ENCODE measurements at places on chromosomes 12 and 14. TPM values are rescaled to one million over a fixed set of nuclear protein-coding genes. Genes with fewer than 3 reads are reported as not detected.

- no peak for DNase-seq
Measured at GRCh38 chr14:80095623-80096022, 115.7 kb downstream of the DIO2 start.

DNA sequence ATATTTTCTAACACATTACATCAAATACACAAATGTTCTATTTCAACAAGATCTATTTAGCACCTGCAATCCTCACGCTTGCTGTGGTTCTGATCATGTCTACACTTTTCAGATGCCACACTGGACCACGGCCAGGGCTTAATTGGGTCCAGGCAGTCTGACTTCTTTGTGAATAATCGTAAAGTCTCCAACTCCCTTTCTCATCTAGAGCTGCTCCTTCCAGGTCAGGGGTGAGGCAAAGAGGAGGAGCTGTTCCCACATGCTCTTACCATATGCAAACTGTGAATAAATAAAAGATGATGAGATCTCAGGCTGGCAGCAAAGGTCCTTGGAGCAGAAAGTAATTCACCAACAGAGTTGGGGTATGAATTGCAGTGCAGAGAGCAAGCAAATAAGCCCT, 316.6 kb downstream of the GLT1D1 start:
- DNase-seq, result no peak

GRCh38 chr12:9606736-9607372, 862 bp downstream of the KLRB1 start:
- DNase-seq, result no peak

DNA sequence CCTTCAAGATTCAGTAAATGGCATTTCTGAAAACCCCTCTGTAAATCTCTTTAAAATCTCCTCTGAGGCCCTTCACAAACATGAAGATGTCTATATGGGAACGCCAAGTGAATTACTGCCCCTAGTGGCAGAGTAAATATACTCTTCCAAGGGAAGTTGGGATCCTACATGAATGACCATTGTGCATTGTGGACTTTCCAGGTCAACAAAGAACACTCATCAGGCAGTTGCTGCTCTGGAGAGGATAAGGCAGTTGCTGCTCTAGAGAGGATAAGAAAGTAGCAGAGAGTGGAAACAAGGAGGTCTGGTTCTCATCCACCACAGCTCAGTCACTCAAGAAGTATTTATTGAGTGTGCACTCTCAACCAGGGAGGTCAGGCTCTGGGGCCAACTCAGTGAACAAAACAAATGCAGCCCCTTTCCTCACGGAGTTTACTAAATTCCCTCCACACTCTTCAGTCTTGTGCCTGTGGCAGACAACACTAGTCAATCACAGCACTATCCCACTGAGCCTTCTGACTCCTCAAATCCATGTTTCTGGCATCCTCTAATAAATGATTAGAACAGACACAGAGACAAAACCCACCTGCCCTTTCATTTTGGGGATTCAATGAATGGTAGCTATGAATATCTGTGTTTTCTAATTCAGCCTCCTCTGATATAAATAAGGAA, 52.9 kb downstream of the SVOP start:
- no peak for DNase-seq

- no peak for DNase-seq
Measured at GRCh38 chr12:95994476-95994875, 1.7 kb downstream of the HAL start.

GRCh38 chr14:68981139-68981538, 2.0 kb upstream of the ACTN1 start:
- DNase-seq, result no peak

GRCh38 chr14:59268858-59269257, 80.4 kb downstream of the DAAM1 start:
- DNase-seq, result no peak

DNA sequence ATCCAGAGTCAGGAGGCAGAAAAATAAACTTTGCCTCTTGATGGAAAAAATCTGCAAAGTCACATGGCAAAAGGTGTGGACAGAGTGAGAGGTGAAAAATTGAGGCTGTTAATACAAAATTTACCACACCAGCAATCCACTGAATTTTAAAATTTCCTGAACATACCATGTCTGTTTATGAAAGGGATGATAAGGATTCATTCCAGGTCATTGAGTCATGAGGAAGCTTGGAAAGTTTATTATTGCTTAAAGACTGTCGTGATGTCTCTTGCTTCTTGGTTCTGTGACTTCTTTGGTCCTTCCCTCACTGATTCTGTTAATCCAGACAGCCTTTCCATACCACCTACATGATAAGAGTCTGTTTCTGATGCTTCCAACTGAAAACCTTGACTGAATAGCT, 73.2 kb downstream of the TTC6 start:
- no peak for DNase-seq

DNA sequence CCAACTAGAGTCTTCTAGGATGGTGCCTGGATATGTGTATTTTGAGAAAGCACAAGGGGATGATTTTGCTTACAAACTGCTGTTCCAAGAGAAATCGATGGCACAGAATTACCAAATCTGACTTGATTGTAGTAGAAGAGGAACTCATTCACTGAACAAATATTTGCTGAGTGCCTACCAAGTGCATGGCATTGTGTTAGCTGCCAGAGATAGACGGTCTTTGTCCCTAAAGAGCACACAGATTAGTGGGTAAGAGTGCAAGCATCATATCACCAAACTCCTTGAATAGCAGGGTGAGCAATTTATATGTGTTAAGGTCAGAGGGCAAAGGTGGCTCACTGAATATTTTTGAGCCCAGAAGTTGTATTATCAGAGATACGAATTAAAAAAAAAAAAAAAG, 3.5 kb upstream of the FOXN3 start:
- no peak for DNase-seq

DNA sequence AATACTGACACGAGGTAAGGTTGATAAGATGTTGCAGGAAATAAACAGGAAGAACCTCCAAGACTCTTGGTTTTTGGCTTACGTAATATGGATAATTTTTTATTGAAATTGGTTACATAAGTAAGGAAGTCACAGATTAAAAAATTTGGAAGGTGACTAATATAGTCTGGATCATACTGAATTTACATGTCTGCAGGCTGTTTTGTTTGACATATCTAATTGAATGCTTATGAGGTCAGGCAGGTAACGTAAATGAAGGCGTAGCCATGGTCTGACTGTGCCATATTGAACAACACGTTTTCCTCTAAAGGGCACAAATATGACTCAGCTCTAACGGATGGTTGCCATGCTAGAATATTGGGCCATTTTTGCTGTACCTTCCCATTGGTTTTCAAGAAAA, 648.1 kb upstream of the NOVA1 start:
- no peak for DNase-seq

DNA sequence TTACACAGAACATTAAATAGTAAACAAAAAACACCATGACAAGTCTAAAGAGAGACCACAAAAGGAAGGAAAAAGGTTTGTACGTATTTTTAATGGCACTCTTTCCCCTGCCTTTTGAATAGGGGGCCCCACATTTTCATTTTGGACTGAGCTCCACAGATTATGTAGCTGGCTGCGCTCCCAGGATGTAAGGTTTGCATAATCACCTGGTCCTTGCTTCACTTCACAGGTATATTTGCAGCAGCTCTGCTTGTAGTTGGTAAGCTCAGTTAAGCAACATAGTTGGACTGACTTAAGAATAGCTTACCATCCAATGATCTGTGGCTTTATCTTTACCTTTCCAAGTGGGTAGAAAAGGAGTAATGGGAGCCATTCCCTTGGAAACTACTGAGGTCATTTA, 454.7 kb downstream of the APAF1 start:
- no peak for DNase-seq

- DNase-seq, result no peak
Measured at GRCh38 chr12:112005419-112006395, 7.3 kb downstream of the TMEM116 start.

GRCh38 chr12:87142342-87142741, 886.2 kb upstream of the MGAT4C start:
- DNase-seq, result no peak

- DNase-seq, result no peak
Measured at GRCh38 chr14:91454155-91454554, 36.5 kb upstream of the CCDC88C start.

GRCh38 chr12:127450826-127451225, 816.1 kb upstream of the TMEM132C start:
- DNase-seq, result no peak

DNA sequence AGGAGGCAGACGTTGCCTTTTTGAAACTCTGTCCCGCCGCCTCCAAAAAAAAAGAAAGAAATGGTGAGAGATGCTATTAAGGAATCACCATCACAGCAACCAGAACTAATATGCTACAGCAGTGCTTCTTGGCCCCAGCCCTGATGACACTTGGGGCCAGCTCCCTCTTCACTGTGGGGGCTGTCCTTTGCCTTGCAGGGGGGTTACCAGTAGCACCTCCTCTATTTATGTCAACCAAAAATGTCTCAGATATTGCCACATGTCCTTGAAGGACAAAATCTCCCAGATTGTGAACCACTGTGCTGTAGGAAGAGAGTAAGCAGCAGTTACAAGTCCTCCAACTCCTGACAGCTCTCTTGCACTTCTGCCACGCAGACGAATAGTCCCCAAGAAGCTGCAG, 76.4 kb downstream of the LRRC74A start:
- no peak for DNase-seq

DNA sequence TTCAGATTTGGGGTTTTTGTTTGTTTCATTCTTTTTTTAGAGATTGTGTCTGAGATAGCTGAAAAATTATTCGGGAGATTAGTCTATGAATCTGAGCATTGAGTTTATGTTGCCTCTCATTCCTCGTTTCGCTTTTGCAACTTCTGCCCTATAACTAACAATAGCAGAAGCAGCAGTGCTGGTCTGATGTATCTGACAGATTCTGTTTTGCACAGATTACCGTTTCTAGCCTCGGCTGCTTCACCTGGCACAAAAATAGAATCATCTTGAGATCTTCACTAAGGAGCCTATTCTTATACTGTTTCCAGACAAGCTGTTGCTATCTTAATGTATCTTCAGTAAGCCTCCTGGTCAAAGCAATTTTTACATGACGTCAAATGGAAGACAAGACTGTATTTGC, 29.2 kb downstream of the KCNJ8 start:
- no peak for DNase-seq

DNA sequence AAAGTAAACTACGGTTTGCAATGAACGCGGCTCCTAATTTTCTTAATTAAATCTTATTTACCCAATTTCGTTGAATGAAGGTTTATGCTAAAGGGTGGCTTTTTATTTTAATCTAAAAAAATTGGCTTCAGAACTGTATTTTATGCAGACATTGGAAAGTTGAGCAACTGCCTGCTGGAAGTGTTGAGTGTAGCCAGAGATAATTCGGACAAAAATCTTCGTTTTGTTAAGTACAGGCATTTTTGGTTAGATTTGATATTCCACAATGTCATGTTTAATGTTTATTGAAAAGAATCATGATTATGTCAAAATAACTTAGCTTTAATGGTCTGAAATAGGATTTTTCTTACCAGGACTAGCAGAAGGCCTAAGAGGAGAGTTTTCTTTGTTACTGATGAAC, 875 bp downstream of the IRAK3 start:
- DNase-seq, result no peak

DNA sequence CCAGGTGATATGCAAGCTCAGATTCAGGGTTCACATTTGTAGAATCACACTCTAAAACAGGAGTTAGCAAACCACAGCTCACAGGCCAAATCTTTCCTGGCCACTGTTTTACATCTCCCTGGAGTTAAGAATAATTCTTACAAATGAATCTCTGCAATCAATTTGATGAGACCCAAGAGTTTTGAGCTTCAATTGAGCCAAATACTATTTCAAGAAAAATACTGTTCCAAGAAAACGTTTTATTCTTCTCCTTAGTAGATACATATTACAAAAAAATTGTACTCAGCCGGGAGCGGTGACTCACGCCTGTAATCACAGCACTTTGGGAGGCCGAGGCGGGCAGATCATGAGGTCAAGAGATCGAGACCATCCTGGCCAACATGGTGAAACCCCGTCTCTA, 2.5 kb downstream of the PTGDR start:
- DNase-seq, result no peak

- no peak for DNase-seq
Measured at GRCh38 chr14:74519316-74520074, 25.9 kb downstream of the ISCA2 start.

GRCh38 chr14:75303381-75303789, 24.8 kb downstream of the FOS start:
- DNase-seq, result peak; percentile 85

DNA sequence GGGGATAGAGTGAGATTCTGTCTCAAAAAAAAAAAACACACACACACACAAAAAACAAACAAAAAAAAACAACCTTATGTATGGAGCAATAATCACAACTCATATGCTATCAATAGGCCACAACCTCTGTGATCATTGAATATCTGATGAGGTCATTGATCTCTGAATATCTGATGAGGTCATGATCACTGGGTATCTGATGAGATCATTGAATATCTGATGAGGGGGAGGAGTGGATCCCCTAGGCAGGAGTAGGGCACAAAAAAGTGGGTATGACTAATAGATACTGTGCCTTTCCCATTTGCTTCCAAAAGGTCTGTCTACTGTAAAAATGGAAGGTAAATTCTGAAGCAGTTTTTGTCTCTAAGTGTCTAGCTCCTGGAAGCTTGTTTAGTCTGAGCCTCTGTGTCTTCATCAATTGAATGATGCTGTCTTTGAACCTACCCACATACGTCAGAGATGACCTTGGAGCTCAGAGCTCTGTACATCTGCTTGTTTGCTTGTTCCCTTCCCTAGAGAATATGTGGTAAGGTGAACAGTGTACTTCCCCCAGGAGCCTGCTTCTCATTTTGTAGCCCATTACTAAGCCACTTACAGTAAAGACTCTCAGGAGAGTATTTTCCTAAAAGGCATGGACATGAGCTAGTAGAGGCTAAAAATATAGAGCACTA, 13.6 kb downstream of the PAH start:
- DNase-seq, result no peak

DNA sequence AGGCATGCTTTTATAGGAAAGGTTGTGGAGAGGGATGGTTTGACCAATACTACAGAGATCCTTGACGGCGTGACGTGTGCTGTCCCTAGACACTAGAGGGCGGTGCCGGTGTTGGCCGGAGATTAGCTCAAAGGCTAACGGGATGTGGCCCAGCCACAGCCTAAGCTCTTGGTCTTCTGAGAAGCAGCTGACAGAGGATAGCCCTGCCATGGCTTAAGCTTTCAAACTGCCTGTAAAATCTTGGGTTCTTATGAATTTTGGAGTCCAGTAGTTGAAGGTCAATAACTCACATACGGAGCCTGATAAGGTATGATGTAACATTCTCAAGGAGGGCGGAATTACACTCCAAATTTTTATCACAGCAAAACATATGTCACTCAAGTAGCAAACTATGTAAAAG, 515.7 kb upstream of the ATXN7L3B start:
- DNase-seq, result no peak

ZBTB39 gene
- 6.6 TPM for total RNA-seq

CMA1 gene
- total RNA-seq, result not detected

SLC39A2 gene
- 46.7 TPM for total RNA-seq

KRT2 gene
- 1,598 TPM for total RNA-seq

UNG gene
- total RNA-seq, result 17.9 TPM

KRT74 gene
- total RNA-seq, result 2.0 TPM

BCL2L14 gene
- total RNA-seq, result not detected

OR6S1 gene
- not detected for total RNA-seq

LMBR1L gene
- total RNA-seq, result 46.2 TPM

MAP1LC3B2 gene
- total RNA-seq, result not detected

KLRB1 gene
- not detected for total RNA-seq

CD163L1 gene
- total RNA-seq, result 4.7 TPM

PLCZ1 gene
- total RNA-seq, result not detected

MYO1H gene
- 0.38 TPM for total RNA-seq

OTX2 gene
- total RNA-seq, result not detected

CCDC197 gene
- total RNA-seq, result not detected

PPP1R1A gene
- total RNA-seq, result 4.5 TPM

SIX6 gene
- not detected for total RNA-seq

TPH2 gene
- not detected for total RNA-seq
